Activated naive CD4-positive, alpha-beta T cell (primary cell): ENCODE measurements at places on chromosomes 1 and 21.

DNA sequence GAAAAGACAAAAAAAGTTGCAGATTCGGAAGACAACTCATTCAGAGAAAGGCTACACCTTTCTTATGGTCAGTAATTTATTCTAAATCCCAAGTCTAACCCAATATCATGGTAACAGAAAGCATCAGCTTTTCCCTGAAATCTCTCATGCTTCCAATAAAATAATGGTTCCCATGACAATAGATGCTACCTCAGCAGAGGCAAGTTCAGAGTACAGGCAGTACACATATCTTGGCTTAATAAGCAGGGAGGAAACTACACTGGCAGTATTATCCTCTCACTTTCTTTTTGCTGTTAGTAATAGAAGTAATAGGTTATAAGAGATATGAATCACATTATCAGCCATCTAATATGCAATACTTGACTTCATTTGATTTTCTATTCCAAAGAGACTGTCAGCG, 137.1 kb downstream of the DPYD start:
- DNase-seq: no peak

DNA sequence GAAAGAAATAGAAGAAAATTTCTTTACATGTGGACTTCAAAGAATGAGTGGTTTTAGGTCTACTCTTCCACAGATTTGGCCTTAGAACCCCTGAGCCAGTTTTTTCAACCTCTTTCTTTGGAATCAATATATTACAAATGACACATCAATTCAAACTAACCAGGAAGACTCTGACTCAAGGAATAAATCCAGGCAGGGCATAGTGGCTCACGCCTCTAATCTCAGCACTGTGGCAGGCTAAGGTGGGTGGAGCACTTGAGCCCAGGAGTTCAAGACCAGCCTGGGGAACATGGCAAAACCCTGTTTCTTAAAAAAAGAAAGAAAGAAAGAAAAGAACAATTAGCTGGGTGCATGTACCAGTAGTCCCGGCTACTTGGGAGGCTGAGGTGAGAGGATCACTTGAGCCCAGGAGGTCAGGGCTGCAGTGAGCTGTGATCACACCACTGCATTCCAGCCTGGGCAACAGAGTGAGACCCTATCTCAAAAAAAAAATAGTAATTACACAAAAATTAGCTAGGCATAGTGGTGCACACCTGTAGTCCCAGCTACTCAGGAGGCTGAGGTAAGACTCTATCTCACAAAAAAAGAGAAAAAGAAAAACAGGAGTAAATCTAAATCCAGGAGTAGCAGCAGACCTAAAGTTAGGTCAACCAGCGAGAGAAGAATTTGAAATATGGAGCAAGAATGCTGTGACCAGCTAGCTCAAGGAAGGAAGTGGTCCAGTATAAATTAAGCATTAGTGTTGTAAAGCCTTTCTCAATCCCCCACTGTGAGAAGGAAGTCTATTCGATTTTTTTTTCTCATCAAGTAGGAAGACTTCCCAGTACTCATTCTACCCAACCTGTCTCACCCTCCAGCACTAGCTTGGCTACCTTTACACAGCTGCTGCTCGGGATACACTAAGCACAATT, 1.9 kb downstream of the SORT1 start:
- no peak for DNase-seq

GRCh38 chr21:14863745-14864210, 201.0 kb downstream of the NRIP1 start:
- DNase-seq: no peak

DNA sequence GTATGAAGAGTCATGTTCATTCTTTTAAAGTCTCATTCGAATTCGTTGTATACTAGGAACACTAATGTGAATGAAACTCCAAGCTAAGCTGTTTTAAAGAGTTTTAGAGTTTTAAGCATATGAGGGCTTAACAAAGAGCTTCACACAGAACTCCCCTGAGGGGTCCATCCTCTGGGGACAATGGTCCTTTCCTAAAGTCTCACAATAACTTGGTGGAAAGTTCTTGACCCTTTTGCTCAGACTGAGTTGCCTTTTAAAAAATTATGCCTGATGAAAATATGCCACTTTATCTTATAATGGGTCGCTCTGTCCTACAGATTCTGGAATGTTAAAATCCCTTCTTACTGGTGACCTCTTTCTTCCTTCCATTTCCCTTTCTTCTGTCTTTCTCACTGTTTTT, 64.3 kb downstream of the RGL1 start:
- DNase-seq: no peak

DNA sequence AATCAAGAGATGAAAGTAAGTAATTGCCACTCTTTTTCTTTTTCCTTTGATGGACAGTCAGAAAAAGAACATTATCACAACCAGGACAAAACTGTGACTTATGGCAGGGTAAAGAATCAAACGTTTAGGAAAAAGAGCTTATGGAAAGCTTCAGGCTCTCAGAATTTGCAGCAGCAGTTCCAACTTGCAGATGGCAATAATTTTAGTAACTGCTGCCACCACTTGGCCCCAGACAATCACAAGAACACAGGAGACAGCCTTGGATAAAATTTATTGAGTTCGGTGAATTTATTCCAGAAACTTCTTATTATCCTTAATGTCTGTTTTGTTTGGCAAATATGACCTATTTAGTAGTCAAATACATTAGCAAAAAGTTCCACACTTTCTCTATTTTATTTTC, 804.4 kb downstream of the BRINP3 start:
- DNase-seq: no peak

DNA sequence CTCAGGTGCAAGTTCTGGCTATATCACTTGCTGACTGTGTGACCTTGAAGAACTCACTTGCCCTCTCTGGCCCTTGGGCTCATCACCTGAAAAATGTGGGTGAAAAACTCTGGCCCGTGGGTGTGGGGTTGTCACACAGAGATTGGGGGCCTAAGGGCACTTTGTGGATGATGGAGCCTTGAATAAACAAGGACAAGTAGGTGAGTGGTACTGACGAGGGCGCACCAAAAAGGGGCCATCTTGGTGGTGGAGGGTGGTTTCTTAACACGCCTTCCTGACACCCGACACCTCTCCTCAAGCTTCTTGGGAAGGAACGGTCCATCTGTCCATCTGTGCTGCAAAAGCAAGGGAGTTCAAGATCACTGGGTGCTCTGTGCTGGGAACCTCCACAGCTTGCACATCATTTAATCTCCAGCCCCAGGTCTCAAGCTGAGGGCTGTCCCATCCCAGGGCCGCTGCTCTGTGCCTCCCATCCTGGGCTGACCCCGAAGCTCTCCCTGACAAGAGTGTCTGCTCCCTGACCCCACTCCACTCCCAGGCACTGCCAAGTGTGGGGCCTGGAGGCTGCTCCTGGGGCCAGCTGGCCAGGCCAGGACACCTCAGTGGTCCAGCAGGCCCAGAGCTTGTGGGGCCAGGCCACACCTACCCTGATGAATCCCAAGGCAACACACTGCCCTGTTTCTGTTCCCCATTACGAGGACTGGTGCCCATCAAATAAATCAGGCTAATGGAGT, 97.3 kb downstream of the GLIS1 start:
- DNase-seq: no peak

- DNase-seq: no peak
These were observed 73.1 kb downstream of the TNFSF4 start for GRCh38 chr1:173134029-173134428.

DNA sequence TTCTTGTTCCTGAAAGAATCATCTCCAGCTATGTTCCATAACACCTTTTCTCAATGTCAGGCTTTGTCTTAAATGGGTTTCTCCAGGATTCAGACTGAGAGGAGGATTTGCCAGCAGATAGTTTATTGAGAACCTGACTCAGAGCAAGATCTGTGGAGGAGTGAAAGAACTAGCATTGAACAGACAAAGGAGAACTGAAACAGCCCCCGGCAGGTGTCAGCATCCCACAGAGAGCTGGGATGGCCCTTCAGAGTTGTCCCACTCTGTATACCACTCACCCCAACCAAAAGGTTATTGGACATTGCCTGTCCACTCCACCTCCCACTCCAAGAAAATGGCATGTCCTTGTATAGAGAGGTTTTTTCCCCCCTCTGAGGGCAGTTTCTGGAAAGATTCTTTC, 270.7 kb downstream of the PAPPA2 start:
- no peak for DNase-seq

GRCh38 chr1:11855430-11855829, 3.3 kb downstream of the NPPB start:
- DNase-seq: no peak

DNA sequence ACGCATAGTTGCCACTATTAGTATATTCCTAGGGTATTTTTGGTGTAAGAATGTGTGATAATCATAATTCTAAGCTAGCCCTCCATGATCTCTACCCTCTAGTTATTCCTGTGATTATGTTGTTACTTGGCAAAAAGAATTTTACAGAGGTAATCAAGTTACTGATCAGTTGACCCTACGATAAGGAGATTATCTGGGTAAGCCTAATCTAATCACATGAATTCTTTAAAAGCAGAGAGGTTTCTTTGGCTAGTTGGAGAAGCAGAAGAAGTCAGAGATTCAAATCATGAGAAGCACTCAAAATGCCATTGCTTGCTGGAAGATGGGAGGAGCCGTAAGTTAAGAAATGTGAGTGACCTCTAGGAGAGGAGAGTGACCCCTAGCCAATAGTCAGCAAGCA, 72.7 kb downstream of the RPE65 start:
- DNase-seq: no peak

DNA sequence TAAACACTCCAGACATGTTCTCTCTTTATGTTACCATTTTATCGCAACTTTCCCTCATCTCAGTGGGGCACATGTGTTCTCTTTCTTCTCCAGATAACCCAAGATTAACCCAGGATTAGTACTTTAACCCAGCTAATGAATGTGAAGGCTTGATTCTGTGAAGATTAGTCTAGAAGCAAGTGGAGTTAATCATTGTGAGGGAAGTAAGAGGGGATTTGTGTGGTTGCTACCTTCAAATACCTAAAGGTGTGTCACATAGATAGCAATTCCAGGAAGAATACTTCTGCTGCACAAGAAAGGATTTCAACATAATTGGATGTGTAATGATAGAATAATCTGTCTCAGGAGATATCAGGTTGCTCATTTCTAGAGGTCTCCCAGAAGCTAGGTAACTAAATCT, 327.1 kb downstream of the PBX1 start:
- DNase-seq: no peak

- no peak for DNase-seq
These were observed 81.8 kb upstream of the WARS2 start for GRCh38 chr1:119222271-119222670.

DNA sequence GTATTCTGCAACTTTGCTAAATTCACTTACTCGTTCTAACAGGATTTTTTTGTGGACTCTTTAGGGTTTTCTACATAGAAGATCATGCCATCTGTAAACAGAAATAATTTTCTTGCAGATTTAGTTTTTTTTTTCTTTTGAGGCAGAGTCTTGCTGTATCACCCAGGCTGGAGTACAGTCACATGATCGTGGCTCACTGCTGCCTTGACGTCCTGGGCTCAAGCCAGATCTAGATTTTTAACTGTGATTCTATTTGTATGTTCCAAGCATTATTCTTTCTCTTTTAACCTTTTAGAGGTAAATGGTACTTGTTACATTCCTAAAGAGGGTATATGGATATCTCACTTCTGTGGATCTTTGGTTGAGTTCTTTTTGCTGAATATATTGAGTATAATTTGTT, 18.6 kb downstream of the FABP3 start:
- no peak for DNase-seq

DNA sequence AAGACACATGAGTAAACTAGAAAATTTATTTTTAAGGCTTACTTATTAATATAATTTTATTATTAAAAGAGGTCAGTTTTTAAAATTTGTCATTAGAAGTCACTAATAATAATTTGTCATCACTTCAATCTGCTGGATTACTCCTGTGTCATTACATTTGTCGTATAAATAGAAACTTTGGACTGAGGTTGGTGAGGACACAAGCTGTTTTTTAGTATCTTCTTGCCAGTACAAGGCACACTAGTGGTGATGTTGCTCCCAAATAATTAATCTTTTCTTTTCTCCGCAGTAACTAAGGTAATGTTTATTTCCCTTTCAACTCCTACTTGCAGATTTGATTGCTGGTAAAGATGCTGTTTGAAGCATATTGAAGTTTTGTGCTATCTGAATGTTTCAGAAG, 59.4 kb upstream of the TENT5C start:
- no peak for DNase-seq

- DNase-seq: no peak
These were observed 2.2 kb downstream of the PAQR6 start for GRCh38 chr1:156245451-156246232.

DNA sequence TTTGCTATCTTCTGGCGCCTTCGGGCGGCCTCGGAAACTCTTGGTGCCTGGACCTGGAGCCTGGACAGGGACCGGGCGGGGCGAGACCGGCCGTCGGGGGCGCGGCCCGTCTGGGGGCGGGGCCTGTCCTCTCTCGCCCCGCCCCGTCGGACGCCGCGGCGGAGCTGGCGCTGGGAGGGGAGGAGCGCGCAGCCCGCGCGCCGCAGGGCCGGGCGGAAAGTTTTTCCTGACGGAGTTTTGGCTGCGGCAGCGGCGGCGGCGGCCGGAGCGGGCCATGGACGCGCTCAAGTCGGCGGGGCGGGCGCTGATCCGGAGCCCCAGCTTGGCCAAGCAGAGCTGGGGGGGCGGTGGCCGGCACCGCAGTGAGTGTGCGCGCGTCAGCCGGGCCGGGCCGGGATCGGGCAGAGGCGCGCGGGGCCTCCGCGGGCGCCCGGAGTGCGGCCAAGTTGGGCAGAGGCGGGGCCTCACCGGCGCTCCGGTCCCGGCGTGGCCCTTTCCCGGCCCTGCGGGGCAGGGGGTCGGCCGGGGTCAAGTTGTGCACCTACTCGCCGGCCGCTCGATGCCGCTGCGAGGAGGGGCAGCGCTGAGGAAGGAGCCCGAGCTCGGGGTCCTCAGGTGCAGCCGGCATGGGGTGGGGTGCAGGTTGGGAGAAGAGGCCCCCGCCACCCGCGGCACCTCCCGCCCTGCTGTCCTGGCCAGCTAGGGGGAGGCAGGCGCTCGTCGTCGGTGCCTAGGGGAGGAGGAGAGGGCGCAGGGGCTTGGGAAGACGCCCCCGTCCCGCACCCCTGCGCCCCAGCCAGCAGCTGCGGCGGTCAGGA, at the start of gene LDLRAP1:
TSS of gene LDLRAP1 (plus strand) at position 182 of the 818 bp plus-strand sequence. CDS start at position 275, 93 bp downstream.
- DNase-seq: no peak

DNA sequence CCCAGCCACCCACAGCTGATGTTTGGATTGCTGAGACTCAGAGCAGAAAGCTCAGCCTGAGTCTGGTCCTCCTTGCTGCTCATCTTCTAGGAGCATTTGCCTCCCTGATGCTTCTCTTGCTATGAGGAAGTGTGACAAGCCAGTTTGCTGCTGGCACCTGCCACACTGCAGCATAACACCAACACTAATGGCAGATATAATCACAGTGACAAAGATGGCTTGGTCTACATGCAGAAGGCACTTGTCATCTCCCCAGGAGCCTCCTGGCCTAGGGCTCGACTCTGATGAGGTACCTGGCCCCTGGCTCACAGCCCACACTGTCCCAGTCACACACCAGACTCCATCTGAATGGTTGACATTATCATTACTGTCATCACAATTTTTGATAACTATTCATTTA, 13.9 kb upstream of the PSMB2 start:
- no peak for DNase-seq

GRCh38 chr1:111196213-111196612, 4.2 kb downstream of the DENND2D start:
- no peak for DNase-seq
